ENCODE measurements at places on chromosomes 13 and 19. TPM values are rescaled to one million over a fixed set of nuclear protein-coding genes. Genes with fewer than 3 reads are reported as not detected.

DNA sequence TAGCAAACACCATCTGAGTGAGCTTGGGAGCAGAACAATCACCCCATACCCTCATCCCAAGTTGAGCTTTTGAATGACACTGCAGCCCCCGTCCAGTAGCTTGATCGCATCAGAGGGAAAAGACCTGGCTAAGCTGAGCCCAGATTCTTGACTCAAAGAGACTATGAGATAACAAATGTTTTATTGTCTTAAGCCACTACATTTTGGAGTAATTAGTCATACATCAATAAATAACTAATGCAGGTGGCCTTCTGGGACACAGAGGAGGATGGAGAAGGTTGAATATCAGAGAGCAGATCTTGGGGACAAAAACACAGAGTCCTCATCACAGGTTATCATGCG, 24.6 kb upstream of the IGSF23 start:
- DNase-seq, result no peak

DNA sequence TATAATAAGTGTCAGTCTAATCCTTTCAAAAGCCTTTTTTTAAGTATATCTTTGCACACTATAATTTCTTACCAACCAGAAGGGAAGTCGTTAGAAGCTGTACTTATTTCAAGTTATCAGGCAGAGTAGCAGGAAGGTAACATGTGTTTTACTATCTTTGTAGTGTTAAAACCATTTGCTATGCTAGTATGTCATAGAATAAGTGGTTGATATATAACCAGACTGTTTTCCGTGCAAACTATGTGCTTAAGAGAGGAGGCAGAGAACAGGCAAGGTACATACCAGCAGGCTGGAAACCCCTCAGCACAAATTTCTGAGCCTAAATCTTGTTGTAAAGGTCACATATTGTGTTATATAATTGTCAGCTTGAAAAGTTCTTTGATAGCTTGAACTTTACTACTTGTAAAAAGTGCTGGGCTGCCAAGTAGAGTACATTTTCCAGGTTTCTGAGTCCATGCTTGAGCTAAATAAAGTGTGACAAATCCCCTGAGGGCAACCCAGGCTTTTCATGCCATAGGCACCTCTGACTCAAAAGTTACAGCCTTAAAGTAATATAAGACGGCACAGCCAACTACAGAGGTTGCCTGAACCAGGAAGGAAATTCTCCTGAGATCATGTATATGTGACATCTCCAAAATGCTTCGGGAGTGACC, 1297.4 kb downstream of the PCDH9 start:
- no peak for DNase-seq

DNA sequence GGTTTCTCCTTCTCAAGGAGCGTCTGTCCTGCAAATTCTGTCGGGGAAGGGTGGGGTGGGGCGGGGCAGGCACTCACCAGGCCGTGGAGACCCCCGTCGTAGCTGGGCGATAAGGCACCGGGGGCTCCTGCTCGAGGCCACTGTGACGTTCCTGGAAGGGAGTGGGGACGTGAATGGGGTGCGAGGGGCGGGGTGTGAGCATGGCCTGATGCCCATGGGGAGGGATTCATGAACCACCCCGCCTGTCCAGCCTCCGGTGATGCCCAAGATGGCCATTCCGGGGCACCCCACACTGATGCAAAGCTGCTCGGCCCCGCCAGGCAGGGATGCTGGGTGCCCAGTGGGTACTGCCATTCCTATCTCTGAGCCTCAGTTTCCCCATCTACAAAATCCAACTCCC, 14.4 kb upstream of the UQCR11 start:
- no peak for DNase-seq

DNA sequence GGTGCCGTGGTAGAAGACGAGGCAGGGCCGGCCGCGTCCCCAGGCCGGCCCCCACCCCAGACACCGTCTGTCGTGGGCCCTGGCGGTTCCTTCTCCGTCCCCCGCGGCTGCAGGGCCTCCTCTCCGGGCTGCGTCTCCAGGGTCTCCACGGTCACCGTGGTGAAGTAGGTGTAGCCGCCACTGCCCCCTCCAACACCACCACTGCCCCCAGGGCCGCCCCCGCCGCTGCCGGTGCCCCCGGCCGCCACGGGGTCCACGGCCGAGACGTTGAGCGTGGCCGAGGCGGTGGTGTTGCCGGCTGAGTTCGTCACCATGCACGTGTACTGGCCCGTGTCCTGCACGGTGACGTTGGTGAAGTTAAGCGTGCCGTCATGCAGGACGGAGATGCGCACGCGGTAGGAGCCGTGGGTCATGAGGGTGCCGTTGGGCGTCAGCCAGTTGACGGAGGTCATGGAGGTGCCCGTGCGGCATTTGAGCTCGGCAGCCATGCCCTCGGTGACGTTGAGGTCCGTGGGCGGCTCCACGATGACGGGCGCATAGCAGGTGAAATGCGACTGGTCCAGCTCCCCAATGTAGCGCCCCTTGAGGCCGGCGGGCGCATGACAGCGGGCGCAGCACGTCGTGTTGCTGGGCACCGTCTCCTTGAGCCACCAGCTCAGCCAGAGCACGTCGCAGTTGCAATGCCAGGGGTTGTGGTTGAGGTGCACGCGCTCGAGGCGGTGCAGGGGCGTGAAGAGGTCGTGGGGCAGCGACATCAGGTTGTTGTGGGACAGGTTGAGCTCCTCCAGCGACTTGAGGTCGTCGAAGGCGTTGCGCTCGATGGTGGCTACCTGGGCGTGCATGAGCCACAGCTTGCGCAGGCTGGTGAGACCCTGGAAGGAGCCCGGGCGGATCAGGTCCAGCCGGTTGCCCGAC, 4.6 kb upstream of the ASPDH start:
- DNase-seq, result no peak

- no peak for DNase-seq
Measured at GRCh38 chr13:46178821-46179220, 3.2 kb downstream of the LCP1 start.

DNA sequence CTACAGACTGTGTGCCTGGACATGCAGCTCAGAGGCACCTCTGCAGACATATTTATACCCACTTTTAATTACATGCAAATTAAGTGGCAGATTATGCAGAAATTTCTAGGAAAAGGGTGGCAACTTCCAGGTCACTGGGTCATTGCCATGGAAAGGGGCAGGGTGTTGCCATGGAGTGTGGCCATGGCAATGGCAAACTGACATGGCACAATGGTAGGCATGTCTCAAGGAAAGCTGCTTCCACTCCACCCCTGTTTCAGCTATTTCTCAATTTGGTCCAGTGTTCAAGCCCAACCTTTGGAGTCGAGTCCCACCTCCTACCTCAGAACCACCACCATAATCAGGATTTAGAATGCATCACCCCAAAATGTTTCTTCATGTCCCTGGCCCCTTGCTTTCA, 170.7 kb upstream of the TSHZ3 start:
- DNase-seq, result no peak

DNA sequence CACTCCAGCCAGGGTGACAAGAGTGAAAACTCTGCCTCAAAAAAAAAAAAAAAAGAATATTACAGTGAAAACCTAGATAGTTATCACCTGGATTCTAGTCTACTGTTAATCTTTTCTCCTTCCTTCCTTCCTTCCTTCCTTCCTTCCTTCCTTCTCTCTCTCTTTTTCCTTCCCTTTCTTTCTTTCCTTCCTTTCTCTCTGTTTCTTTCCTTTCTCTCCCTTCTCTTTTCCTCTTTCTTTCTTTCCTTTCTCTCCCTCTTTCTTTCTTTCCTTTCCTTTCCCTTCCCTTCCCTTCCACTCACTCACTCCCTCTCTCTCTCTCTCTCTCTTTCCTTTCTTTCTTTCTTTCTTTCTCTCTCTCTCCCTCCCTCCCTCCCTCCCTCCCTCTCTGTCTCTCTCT, 9.6 kb upstream of the TTYH1 start:
- DNase-seq, result no peak

- DNase-seq, result no peak
Measured at GRCh38 chr19:4974880-4975469, 6.1 kb downstream of the KDM4B start.

- DNase-seq, result peak; percentile 85
Measured at GRCh38 chr13:51832471-51833152, 12.4 kb downstream of the TMEM272 start.

GRCh38 chr19:17331045-17331558, 3.6 kb downstream of the ANO8 start:
- DNase-seq, result peak; percentile 58

GRCh38 chr13:18949970-18950369, 231.7 kb downstream of the TUBA3C start:
- peak; percentile 42 for DNase-seq

GRCh38 chr13:21051675-21052074, 9.7 kb downstream of the LATS2 start:
- no peak for DNase-seq

- DNase-seq, result no peak
Measured at GRCh38 chr13:55869648-55870047, 1271.1 kb upstream of the PRR20A start.

DNA sequence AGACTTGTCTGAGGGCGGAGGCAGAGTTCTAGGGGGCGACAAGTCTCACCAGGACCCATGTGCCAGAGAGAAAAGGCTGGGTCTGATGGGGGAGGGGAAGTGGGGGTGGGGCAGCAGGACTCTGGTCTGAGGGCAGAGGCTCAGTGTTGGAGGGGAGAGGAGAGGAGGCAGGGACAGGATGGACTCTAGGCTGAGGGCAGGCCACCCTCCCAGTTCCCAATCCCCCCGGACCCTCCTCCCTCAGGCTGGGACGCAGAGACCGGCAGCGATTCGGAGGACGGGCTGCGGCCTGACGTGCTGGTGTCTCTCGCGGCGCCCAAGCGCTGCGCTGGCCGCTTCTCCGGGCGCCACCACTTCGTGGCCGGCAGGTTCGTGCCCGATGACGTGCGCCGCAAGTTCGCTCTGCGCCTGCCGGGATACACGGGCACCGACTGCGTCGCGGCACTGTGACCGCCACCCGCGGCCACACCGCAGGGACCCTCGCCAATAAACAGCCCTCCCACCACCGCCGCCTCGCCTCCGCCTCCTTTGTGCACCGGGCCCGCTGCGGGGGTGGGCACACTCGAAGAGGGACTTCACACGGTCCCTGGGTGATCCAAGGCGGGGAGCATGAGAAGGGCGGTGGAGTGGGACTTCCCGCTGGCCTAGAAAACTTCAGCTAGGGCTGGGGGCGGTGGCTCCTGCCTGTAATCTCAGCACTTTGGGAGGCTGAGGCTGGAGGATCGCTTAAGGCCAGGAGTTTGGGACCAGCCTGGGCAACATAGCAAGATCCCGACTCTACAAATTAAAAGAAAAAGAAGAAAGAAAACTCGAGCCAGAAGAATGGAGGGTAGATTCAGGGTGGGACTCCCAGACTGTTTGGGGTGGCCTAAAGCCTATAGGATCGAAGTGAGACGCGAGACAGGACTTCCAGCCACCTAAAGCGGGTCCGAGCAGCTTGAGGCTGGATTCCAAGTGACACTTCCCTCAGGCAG, 703 bp upstream of the CILP2 start:
- no peak for DNase-seq

DNA sequence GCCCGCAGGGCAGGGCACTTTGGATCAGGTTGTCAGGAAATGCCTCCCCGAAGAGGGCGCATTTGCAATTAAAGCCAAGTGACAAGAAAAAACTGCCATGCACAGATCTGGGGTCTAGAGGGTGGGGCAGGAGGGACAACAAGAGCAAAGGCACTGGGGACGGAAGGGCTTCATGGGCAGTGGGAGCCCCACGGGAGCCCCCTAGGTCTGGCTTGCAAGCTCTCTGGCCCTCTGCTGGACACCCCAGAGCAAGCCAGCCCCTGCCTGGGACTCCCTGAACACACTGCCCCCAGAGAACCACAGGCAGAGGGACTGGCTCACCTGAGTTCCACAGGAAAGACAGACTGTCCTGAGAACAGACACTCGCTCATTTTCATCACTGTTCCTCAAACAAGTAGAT, 30.2 kb upstream of the C19orf12 start:
- no peak for DNase-seq

DNA sequence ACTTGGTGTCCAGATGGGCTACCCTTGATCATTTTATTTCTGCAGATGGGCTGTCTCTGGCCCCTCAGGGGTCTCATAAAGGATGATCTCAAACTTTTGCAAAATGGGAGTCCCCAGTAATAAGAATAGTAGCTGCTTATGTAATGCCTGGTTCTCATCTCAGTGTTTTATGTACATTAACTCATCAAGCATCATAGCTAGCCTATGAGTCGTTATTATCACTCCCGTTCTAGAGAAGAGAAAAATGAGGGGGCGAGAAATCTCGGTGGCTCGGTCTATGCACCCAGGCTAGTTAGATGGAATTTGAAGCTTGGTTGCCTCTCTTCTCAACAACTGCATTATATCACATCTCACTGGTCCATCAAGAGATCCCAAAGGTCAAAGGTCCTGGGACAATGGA, 3.4 kb downstream of the CACNG6 start:
- DNase-seq, result no peak

GRCh38 chr13:110483386-110483968, 78.0 kb downstream of the RAB20 start:
- no peak for DNase-seq

DNA sequence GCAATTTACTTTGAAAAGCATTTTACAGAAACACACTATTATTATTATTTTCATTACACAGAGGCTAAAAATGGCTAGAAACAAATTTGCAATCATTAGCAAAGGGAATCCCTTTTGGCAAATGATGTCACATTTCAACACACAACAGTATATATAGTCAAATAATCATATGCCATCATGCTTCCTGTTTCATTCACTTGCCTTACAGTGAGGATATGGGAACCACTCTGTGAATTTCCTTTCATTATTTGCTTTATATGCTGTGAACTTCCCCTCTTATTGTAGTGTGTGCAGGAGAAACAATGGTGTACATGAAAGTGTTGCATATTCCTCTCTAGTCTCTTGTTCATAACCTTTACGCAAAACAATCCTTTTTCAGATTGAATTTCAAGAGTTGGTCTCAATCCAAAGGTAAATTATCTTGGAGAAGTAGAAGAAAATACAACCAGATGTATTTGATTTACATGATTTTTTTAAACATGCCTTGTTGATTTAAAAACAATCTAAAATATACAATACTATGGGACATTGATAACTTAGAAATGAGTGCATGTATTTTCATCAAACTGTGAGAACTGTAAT, 657.3 kb downstream of the EFNB2 start:
- no peak for DNase-seq

GRCh38 chr13:70505809-70506208, 397.6 kb upstream of the KLHL1 start:
- DNase-seq, result no peak

- no peak for DNase-seq
Measured at GRCh38 chr13:29883941-29884518, 33.6 kb upstream of the UBL3 start.

DNA sequence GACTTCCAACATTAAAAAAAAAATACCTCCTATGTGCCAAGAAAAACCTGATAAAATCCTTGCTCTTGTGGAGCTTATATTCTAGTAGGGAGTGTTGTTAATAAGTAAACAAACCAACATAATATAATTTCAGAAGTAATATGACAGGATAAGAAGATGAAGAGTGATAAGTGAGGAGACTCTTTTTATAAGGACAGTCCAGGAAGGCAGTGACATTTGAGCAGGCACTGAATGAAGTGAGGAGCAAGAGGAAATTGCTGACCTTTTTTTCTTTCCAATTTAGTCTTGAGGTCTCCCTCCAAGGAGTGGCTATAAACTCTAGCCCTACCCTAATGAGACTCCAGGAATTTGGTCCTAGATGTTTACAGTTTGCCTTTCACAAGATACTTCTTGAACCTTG, 715.7 kb downstream of the SLITRK1 start:
- DNase-seq, result no peak

- no peak for DNase-seq
Measured at GRCh38 chr13:69243366-69243765, 864.3 kb upstream of the ATXN8OS start.

- DNase-seq, result no peak
Measured at GRCh38 chr13:110334841-110335490, 27.9 kb downstream of the COL4A2 start.

CEACAM4 gene
- total RNA-seq, result not detected

PSPN gene
- total RNA-seq, result 1.5 TPM

ZNF256 gene
- 3.2 TPM for total RNA-seq

RDH8 gene
- total RNA-seq, result not detected

ZNF101 gene
- 45.5 TPM for total RNA-seq

TMEM238 gene
- total RNA-seq, result 9.7 TPM

PRODH2 gene
- not detected for total RNA-seq

Data from activated CD4-positive, alpha-beta T cell treated with anti-CD3 and anti-CD28 coated beads, Interleukin-2, amount 10 ng/mL, durations not matched to agents 24 days and 14 days (primary cell).